ENCODE measurements at places on chromosomes 4 and X. TPM values are rescaled to one million over a fixed set of nuclear protein-coding genes. Genes with fewer than 3 reads are reported as not detected.

SPANXD gene
- total RNA-seq, result not detected

PABPC1L2B gene
- not detected for total RNA-seq

- no peak for DNase-seq
These were observed 56.7 kb downstream of the DOCK11 start for GRCh38 chrX:118552121-118552900.

DNA sequence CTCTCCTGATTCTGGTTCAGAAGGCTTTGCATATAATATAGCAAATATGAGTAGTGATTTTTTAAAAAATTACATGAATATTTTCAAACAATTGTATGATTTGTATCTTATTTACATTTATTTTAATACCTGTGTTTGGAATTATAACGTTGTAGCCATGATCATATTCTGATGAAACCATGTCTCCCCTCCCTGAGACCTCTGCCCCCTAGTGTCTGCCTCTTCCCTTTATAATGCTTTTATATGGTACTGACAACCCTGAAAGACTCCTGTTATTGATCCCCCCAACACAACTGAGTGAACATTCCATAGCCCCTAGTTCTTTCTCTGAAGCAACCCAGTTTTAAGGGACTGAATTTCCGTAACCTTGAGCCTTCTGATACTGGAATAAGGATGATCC, 187.4 kb downstream of the SOX3 start:
- no peak for DNase-seq

DNA sequence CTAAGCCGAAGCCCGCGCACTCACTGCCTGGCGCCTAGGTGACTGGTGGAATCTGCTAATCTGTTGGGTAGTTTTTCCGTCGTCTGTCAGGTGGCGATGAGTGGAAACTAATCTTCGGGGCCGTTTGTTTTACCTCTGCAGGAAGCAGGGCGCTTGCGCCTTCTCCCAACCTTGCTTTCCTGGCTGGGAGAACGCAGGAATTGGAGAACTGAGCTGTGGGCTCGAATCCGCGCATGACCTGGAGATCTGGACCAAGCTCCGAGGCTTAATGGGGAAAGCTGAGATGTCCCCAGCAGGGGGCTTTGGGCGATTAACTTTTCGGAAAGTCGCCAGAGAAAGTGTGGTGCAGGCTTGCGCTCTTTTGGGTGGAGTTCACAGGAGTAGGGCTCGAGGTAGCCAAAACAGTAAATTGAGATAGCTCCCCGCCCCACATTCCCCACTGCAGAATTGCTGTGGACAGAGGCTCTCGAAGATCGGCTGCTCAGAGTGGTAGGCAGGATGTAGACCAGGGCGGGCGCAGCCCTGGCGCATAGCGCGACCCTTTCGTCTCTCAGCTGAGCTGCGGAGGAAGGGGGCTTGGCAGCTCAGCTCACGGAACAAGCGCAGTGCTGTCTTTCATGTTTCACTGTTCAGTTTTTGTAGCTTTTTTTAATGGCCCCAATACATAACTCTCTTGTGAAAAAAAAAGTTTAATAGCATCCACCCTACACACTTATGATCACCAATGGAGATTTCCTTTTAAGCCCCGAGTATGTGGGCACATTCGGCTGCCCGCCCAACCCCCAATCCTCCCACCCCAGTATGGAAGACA, 2.7 kb upstream of the FGF5 start:
- no peak for DNase-seq

OTC gene
- not detected for total RNA-seq

Data from OCI-LY7 (cell line).